CD4-positive, alpha-beta T cell (primary cell): ENCODE measurements at places on chromosomes 3 and 15.

GRCh38 chr3:110881069-110881468, 190.5 kb upstream of the NECTIN3 start:
- DNase-seq, result peak; percentile 16

GRCh38 chr15:44735482-44736180, 697 bp upstream of the TRIM69 start:
- no peak for DNase-seq

GRCh38 chr3:124928333-124929202, 6.0 kb downstream of the MUC13 start:
- DNase-seq, result peak; percentile 30

GRCh38 chr3:45763303-45763675, 33.0 kb downstream of the SLC6A20 start:
- no peak for DNase-seq

DNA sequence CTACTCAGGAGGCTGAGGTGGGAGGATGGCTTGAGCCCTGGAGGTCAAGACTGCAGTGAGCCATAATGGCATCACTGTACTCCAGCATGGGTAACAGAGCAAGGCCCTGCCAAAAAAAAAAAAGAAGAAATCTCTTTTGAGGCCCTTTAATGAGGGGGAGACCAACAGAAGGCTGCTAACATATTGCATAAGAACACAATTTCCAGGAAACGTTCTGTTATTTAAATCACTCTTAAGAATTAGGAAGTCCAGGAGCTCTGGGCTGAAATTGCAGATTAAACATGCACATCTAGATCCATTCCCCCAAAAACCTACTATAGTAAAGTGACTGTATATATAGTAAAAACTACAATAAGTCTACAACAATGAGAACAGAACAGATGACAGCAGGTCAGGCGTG, 16.1 kb upstream of the BLM start:
- no peak for DNase-seq

GRCh38 chr3:40969341-40969740, 230.0 kb upstream of the CTNNB1 start:
- DNase-seq, result no peak

DNA sequence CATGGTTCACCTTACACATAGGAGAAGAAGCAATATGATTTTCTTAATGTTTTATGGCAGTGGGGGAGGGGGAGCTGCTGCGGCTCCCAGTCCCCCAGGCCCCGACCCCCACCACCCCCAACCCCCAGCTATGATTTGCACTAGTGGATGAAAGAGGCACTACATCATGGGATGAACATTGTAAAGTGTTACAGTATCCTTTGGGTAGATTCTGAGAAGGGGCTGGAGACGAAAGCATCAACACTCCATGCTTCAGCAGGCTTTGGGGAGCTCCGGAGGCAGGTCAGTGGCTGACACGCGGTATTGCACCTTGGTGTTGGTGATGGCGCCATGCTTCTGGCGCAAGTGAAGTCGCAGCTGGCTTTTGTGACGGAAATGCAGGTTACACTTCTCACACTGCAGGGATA, 19.9 kb upstream of the RTP2 start:
- DNase-seq, result no peak

DNA sequence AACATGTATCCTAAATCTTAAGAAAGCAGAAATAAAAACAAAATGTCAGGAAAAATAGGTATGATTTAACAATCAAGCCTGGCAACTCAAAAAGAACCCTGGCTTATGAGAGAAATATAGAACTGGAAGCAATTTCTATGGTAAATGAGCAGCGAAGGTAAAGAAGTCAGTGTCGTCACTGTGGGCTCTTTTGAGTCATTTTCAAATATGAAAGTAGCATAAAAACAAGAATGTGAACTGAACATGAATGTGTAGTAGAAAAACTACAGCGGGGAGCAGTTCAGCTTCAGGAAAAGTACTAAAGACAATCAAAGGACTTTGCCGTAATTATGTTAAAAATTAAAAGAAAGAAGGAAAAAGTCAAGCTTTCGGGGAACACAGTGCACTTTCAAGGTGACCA, 17.5 kb downstream of the LSG1 start:
- DNase-seq, result no peak

- DNase-seq, result no peak
These were observed 84.2 kb upstream of the LRTM1 start for GRCh38 chr3:55012091-55012490.

- DNase-seq, result no peak
These were observed 132.8 kb downstream of the LRIG1 start for GRCh38 chr3:66367979-66368378.

- DNase-seq, result no peak
These were observed 50.0 kb downstream of the FGF7 start for GRCh38 chr15:49473031-49473430.

GRCh38 chr15:29968099-29968894, 114.5 kb upstream of the GOLGA8J start:
- DNase-seq, result no peak

GRCh38 chr3:17032407-17033034, 147.8 kb downstream of the PLCL2 start:
- peak; percentile 16 for DNase-seq

GRCh38 chr3:74107451-74107850, 482.7 kb upstream of the PDZRN3 start:
- no peak for DNase-seq

GRCh38 chr15:27473845-27474244, 502.9 kb downstream of the GABRG3 start:
- DNase-seq, result no peak

GRCh38 chr3:25547103-25547502, 117.6 kb downstream of the TOP2B start:
- no peak for DNase-seq
